NCI-H345 (cell line): ENCODE measurements at places on chromosomes 6 and 20.

DNA sequence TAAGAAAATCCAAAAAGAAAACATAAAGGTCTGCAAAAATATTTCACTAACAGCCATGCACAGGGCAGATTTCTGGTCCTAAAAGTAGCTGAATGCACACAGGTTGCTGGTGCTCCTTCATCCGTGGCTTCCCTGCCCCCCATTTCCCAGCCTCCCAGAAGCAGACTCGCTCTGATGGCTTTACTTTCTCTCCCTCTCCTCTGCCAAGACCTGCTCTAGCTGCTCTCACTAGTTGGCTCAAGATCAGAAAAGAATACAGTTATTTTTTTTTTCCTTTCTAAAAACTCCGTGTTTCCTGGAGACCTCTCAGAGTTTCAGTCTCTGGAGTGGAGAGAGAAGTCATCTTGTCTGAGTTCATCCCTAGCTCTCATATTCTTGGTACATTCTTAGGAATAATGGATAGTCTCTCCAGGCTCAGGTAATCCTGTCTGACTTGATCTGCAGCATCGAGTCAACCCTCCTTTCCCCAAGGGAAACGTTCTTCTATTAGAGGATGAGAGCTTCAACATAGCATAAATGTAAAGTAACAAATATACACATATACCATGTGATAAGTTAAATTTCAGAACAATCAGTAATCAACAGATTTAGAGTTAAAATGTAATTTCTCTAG is 214.2 kb downstream of the TBC1D7 start:
- DNase-seq = no peak

DNA sequence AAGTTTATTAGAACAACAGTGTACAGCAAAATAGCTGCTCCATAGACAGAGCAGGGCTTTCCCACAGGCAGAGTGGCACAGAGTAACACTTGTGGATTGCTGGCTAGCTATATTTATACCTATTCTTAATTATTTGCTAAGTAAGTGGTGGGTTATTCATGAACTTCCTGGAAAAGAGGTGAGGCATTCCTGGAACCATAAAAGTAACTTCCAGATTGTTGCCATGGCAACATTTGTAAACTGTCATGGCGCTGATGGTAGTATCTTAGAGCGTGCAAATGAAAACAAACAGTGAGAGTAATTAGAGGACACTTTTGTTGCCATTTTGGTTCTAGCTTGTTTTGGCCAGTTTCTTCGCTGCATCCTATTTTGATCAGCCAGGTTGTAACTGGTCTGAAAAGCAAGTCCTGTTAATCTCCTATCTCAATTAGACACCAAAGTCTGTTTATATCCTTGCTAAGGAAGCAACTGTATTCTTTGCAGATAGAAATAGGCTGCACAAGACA is 23.9 kb downstream of the DEFB114 start:
- no peak for DNase-seq

DNA sequence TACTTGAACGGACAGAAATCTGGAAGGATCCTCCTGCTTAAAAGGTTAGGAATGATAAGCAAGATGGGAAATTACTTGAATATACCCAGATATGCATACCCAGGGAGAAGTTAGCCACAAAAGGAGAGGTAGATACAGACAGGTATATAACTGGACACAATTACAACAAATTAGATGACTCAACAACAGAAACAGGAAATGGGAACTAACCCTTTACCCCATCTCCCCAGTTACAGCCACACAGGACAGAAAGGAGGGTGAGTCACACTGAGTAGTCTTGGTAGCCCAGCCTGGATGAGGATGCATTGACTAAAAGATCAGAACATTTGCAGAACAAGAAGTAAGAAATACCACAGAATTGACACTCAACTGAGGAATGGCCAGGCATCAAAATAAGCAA is 61.2 kb downstream of the C6orf52 start:
- no peak for DNase-seq

DNA sequence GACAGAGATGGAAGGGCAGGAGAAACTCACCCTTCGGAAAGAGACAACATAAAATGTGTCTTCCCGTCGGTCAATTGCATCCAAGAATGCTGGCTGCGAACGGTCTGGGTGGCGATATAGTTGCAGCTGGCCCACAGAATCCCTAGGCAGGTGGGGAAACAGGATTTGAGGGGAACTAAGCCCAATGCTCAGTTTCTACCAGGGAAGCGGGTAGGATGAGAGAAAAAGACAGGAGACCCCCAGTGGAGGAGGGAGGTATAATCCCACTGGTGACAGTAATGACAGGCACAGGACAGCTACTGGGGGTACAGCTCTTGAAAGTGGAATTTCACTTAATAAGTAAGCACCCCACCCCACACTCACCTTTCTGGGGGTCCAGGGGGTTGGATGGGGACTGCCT is 7.5 kb upstream of the TNXB start:
- DNase-seq = no peak

GRCh38 chr20:11140359-11140758 is 466.6 kb upstream of the JAG1 start:
- DNase-seq = no peak

DNA sequence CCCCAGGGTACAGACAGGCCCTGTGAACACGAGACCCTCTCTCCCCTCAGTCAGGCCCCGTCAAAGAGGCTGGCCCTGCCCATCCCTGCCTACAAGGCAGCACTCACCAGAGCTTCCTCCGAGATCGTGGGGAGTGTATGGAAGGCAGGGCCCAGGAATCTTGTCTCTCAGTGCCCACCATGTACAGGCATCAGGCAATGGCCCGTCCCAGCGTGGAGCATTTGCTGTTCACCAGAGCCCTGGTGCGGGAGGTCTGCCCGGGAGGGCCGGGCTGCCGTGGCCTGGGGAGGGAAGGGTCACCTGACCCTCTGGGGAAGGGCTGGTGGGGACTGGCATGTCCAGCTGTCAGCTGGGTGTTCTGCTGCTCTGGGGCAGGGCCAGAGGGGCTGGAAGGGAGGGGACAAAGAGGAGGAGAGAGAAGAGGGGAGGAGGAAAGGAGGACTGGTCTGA is at the start of gene IP6K3:
Gene IP6K3 (minus strand): TSS at position 255 of the 450 bp plus-strand sequence. CDS start 11,429 bp downstream, outside the sequence.
- no peak for DNase-seq

- no peak for DNase-seq
These were observed 8.5 kb upstream of the DNMT3B start for GRCh38 chr20:32753731-32754130.

- DNase-seq = no peak
These were observed 517.4 kb upstream of the JARID2 start for GRCh38 chr6:14728396-14729024.

- DNase-seq = no peak
These were observed 97.8 kb upstream of the PCSK2 start for GRCh38 chr20:17129089-17129488.

DNA sequence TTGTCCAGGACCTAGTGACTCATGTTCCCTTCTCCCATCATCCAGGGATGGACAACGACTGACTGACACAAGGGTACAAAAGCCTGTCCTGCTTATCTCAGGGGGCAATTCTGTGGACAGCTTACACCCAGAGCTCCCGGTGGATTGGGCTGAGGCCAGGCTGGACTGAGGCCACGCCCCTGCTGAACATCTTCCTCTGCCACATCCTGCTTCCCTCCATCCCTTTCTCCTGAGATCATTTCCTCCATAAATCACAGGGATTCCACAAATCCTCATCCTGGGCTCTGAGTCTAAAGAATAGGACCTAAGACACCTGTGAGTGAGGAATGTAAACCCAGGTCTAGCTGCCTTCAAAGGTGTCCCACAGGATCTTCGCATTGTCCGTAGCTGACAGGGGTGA is 30.4 kb upstream of the RNF24 start:
- no peak for DNase-seq

DNA sequence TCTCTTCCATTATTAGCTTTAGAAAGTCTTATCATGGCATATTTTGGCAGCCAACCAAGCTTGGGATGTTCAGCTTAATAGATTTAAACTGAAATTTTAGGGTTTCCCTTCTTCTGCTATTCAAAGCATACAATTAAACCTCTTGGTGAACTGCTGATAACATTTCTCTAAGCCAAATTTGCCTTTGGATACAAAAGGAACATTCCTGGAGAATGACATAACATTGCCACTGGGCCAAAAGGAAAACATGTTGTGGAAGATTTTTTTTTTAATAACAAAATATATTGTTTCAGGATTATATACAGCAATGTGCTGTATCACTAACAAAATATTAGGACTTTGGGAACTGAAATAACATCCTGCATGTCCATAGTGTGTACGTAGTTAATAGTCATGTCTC is 215.1 kb upstream of the TBX18 start:
- no peak for DNase-seq

- no peak for DNase-seq
These were observed 175.1 kb downstream of the ARHGAP18 start for GRCh38 chr6:129534926-129535325.

- peak; percentile 7 for DNase-seq
These were observed 112.6 kb downstream of the GPR63 start for GRCh38 chr6:96724641-96725040.

GRCh38 chr20:11734431-11734830 is 183.3 kb upstream of the BTBD3 start:
- DNase-seq = peak; percentile 52

DNA sequence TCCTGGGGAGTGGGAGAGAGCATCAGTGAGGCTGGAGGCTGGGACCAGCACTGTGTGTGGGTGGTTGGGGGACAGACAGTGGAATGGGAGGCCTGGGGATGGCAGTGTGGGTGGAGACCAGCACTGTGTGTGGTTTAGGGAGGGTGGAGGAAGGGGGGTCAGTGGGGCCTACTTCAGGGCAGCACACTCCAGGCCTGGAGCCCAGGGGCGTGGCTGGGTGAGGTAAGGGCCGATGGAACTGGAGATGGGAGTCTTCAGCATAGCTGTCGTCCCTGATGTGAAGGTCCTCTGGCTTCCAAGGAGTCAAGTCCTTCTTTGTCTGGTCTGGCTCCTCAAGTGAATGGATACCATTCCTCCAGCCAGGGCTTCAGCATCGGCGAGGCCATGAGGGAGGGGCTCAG is 18.6 kb downstream of the KCNK17 start:
- DNase-seq = no peak

- no peak for DNase-seq
These were observed 40.4 kb downstream of the FAM8A1 start for GRCh38 chr6:17640477-17640917.

DNA sequence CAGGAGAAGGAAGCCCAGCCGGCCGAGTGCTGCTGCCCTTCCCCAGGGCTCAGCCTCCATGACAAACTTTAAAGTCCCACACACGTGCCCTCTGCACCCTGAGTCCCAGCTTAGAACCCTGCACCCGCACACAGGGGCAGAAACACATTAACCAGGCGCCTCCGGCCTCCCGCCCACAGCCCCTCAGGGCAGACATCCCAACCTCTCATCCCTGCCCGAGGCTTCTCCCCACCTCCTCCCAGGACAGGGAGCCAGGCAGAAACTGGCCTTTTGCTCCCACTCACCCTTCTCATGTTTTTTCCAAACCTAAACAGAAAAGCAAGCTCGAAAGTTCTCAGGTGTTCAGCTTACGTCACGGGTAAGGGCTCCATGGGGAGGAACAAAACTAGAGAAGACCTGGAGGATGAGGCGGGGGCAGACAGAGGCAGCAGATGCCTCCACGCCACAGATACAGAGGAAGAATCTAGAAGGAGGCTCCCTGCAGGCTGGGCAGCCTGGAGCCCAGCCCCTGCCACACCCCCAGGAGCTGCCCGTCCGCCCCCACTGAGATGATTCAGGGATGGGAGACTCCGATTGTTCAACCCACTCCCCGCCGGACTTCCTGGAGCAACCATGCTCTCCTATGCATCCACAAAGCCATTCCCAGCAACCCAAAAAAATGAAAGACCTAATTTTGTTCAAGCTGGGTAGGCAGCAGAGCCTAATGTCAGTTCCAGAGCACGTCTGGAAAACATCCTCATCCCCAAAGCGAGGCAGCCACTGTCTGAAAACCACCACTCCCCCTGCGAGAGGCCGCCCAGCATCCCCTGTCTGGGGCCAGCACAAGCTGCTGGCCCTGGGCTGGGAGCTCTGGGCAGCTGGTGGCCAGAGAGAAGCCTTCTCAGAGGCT is 8.8 kb downstream of the KCNQ2 start:
- no peak for DNase-seq

GRCh38 chr6:5501837-5502236 is 240.5 kb downstream of the FARS2 start:
- peak; percentile 30 for DNase-seq

DNA sequence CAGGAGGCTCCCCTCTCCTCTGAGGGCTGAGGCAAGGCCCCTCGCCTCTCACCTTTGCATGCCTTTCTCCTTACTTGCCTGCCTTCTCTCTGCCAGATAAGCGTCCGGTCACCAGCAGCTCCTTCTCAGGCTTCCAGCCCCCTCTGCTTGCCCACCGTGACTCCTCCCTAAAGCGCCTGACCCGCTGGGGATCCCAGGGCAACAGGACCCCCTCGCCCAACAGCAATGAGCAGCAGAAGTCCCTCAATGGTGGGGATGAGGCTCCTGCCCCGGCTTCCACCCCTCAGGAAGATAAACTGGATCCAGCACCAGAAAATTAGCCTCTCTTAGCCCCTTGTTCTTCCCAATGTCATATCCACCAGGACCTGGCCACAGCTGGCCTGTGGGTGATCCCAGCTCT is 21.3 kb upstream of the PPARD start:
- no peak for DNase-seq

- no peak for DNase-seq
These were observed 167.8 kb upstream of the UST start for GRCh38 chr6:148578837-148579565.

DNA sequence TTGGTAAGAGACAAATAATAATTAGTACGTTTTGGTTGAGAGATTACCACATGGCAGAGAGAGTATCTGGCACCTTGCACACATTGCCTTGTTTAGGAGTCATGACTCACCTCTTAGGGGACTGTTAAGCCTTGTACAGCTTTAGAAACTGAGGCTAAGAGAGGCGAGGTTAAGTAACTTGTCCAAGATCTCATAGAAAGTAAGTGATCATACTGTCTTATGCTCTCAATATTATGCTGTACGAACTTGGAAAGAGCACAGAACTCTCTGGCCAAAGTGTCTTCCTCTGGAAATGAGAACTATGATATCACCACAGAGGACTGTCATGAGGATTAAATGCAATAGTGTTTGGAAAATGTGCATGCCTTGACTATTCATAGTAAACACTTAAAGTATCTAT is 249.0 kb downstream of the UTRN start:
- no peak for DNase-seq

GRCh38 chr6:13985663-13986325 is 61.0 kb downstream of the RNF182 start:
- no peak for DNase-seq

- no peak for DNase-seq
These were observed 17.5 kb downstream of the CEBPB start for GRCh38 chr20:50208085-50208491.

- DNase-seq = no peak
These were observed 54.6 kb downstream of the DLL1 start for GRCh38 chr6:170236131-170236836.

GRCh38 chr6:106182455-106182854 is 96.3 kb downstream of the PRDM1 start:
- DNase-seq = no peak

GRCh38 chr6:150282806-150283205 is 86.0 kb upstream of the IYD start:
- DNase-seq = no peak
